Dermis blood vessel endothelial cell (primary cell): ENCODE measurements at places on chromosomes 7 and 10. TPM values are rescaled to one million over a fixed set of nuclear protein-coding genes. Genes with fewer than 3 reads are reported as not detected.

The AQP1 gene
- 9.2 and 147 TPM in 2 replicates for total RNA-seq

The SAMD9 gene
- total RNA-seq, result 20.4 and 24.4 TPM in 2 replicates

The MPP7 gene
- total RNA-seq, result 6.8 and 16.3 TPM in 2 replicates

The ZNF488 gene
- total RNA-seq, result under 0.01 and 0.28 TPM in 2 replicates

The GAD2 gene
- not detected in 2 replicates for total RNA-seq

The TMEM270 gene
- total RNA-seq, result not detected in 2 replicates

The GLCCI1 gene
- total RNA-seq, result 0.85 and 2.1 TPM in 2 replicates

The FKBP6 gene
- total RNA-seq, result not detected in 2 replicates

The POP7 gene
- 28.1 and 34.2 TPM in 2 replicates for total RNA-seq

The SPDYE6 gene
- total RNA-seq, result not detected in 2 replicates

The SPDYE2B gene
- total RNA-seq, result not detected in 2 replicates

The VENTX gene
- not detected in 2 replicates for total RNA-seq

The NUP42 gene
- 26.2 and 31.5 TPM in 2 replicates for total RNA-seq

The LRRN3 gene
- total RNA-seq, result 0.05 TPM in 1 of 2 replicates, not detected in the other

The OAT gene
- total RNA-seq, result 107 and 122 TPM in 2 replicates

The PGAM2 gene
- total RNA-seq, result 0.19 and 0.51 TPM in 2 replicates

The CALHM1 gene
- total RNA-seq, result not detected in 2 replicates

The IKZF1 gene
- total RNA-seq, result 0.17 TPM in 1 of 2 replicates, not detected in the other

The ZNF467 gene
- 4.8 and 12.7 TPM in 2 replicates for total RNA-seq

The AIFM2 gene
- total RNA-seq, result 0.85 and 3.0 TPM in 2 replicates

The GNAT3 gene
- not detected in 2 replicates for total RNA-seq

The OR2A12 gene
- not detected in 2 replicates for total RNA-seq

The GNAI1 gene
- 28.8 and 36.2 TPM in 2 replicates for total RNA-seq

The GPR85 gene
- 0.42 and 0.85 TPM in 2 replicates for total RNA-seq

The OGDH gene
- total RNA-seq, result 57.0 and 102 TPM in 2 replicates

The WDR11 gene
- total RNA-seq, result 89.5 and 99.4 TPM in 2 replicates

The LIPK gene
- total RNA-seq, result not detected in 2 replicates

The HOXA11 gene
- total RNA-seq, result under 0.01 and 0.70 TPM in 2 replicates

The OR2A5 gene
- total RNA-seq, result not detected in 2 replicates

The EPHB4 gene
- total RNA-seq, result 415 and 590 TPM in 2 replicates

The PVRIG gene
- not detected in 2 replicates for total RNA-seq

The PAPOLB gene
- 0.23 and 0.34 TPM in 2 replicates for total RNA-seq

The NOS3 gene
- total RNA-seq, result 33.4 and 103 TPM in 2 replicates

The CFAP70 gene
- total RNA-seq, result 0.19 and 0.34 TPM in 2 replicates

The VWC2 gene
- not detected in 2 replicates for total RNA-seq

The PNLIPRP1 gene
- not detected in 2 replicates for total RNA-seq

The TFPI2 gene
- 112 and 152 TPM in 2 replicates for total RNA-seq

The FAM13C gene
- total RNA-seq, result 6.0 and 16.7 TPM in 2 replicates

The COL17A1 gene
- 0.34 and 0.84 TPM in 2 replicates for total RNA-seq

The CACNB2 gene
- not detected in 2 replicates for total RNA-seq

The PNLIP gene
- not detected in 2 replicates for total RNA-seq

The PDSS1 gene
- 5.8 and 6.1 TPM in 2 replicates for total RNA-seq

The ITPRID1 gene
- total RNA-seq, result not detected in 2 replicates

The NUPR2 gene
- not detected in 2 replicates for total RNA-seq

The OR13A1 gene
- total RNA-seq, result not detected in 2 replicates

The LRIT1 gene
- not detected in 2 replicates for total RNA-seq

The CYP26C1 gene
- 1.9 and 5.4 TPM in 2 replicates for total RNA-seq

The DYNC1I1 gene
- total RNA-seq, result 12.0 and 15.1 TPM in 2 replicates

The CHRM2 gene
- not detected in 2 replicates for total RNA-seq

The CPA1 gene
- not detected in 2 replicates for total RNA-seq

The CLCN1 gene
- total RNA-seq, result not detected in 2 replicates

The AMPH gene
- total RNA-seq, result not detected in 2 replicates

The PRSS1 gene
- not detected in 2 replicates for total RNA-seq

The THAP5 gene
- total RNA-seq, result 14.8 and 16.5 TPM in 2 replicates

The CRPPA gene
- total RNA-seq, result 1.9 and 2.0 TPM in 2 replicates

The CEP55 gene
- 18.9 and 100 TPM in 2 replicates for total RNA-seq

The GALNT17 gene
- total RNA-seq, result not detected in 2 replicates
